ENCODE measurements at places on chromosomes 5 and 9.

DNA sequence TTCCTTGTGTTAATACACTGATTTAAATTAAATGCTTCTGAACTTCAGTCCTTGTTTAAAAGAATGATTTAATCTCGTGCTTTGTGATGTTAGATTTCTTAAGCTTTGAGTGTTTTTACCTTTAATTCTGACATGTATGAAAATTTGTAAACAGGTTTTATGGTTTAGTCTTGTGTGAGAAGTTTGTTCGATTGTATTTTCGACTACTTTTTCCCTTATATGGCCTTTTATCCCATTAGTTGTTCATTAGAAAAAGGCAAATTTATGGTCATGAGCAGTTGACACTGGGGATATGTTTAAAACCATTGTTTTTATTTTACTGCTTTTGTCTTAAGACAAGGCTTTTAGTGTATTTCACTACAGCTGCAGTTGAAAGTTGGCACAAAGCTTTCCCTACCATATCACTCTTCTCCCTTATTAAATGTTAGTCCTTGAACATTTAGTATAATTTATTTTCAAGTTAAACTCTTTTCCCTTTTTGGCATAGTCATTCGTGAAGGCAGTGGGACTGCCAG is 3.3 kb downstream of the UBE2R2 start:
- DNase-seq, result no peak

- no peak for DNase-seq
Observed at GRCh38 chr9:133823189-133824105, 85.3 kb upstream of the SARDH start.

DNA sequence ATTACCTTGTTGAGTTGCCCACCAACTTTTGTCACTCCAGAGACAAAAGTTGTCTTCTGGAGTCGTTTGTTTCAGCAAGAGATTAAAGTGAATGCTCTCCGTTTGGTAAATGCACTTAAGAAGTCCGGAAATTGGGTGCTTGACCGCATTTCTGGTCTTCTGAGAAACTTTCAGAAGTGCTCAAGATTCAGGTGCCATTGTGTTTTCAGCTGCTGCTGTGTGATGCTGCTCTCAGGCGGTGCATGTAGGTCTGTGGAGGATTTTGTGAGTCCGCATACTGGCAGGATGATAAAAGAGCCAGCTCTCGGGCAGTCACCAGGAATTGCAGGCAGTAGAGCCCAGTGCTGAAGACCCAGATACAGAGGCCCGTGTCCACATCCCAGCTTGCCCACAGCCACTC is 5.9 kb upstream of the NFIL3 start:
- no peak for DNase-seq

DNA sequence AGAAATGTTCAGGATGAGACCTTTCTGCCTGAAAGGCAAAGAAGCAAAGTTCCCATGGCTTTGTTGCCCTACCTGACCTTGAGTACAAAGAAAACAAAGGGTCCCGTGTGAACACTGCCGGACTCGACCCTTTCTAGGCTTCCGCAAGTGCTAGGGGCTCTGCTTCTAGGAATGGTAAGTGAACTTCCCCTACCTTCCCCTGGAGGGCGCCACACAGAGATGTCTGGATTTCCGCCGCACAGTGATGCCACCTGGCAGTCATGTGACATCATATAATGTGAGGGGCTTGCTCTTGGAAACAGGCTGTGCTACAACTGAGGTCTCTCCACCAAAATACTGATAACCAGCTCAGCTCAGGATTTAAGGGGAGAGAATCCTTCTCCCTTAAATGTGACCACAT is 56.6 kb downstream of the HSD17B3 start:
- DNase-seq, result no peak

- no peak for DNase-seq
Observed at GRCh38 chr5:115979201-115980041, 17.1 kb downstream of the LVRN start.

DNA sequence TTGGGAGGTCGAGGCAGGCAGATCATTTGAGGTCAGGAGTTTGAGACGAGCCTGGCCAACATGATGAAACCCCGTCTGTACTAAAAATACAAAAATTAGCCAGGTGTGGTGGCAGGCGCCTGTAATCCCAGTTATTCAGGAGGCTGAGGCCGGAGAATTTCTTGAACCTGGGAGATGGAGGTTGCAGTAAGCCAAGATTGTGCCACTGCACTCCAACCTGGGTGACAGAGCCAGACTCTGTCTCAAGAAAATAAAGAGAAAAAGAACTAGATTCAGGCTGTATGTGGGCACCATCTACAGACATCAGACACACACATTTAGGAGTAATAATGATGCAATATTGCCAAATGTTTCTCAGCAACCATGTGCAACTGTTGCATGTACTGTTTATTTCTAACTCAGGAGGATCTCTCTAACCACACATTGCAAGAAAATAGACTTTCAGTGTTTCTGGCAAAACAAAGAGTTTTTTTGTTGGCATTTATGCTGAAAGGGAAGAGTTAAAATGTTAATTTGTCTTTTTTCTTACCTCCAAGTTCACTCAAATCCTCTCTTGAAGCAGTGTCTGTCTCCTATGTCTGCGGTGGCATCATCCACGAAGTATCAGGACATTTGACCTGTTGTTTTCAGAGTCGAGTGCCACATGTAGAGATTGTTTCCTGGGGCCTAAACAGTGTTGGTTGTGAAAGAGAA is 5.1 kb upstream of the ORM1 start:
- DNase-seq, result no peak

- peak; percentile 8 for DNase-seq
Observed at GRCh38 chr9:131657037-131657377, 82.9 kb downstream of the RAPGEF1 start.

DNA sequence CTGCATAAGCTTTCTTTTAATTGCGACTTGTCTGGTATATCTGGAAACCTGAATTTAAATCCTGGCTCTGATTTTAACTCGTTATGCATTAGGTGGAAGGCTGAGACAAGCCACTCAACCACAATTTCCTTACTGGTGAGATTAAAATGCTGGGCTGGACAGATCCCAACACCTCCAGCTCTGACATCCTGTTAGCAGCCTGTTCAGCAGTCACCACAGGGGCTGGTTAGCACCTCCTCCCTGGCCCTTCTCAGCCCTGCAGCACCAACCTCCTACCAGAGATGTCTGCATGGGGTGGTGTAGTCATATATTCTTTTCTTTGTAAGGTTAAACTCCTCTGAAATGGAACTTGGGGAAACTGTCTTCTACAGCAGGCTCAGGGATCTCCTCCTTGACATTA is 156.5 kb upstream of the NFIL3 start:
- no peak for DNase-seq

DNA sequence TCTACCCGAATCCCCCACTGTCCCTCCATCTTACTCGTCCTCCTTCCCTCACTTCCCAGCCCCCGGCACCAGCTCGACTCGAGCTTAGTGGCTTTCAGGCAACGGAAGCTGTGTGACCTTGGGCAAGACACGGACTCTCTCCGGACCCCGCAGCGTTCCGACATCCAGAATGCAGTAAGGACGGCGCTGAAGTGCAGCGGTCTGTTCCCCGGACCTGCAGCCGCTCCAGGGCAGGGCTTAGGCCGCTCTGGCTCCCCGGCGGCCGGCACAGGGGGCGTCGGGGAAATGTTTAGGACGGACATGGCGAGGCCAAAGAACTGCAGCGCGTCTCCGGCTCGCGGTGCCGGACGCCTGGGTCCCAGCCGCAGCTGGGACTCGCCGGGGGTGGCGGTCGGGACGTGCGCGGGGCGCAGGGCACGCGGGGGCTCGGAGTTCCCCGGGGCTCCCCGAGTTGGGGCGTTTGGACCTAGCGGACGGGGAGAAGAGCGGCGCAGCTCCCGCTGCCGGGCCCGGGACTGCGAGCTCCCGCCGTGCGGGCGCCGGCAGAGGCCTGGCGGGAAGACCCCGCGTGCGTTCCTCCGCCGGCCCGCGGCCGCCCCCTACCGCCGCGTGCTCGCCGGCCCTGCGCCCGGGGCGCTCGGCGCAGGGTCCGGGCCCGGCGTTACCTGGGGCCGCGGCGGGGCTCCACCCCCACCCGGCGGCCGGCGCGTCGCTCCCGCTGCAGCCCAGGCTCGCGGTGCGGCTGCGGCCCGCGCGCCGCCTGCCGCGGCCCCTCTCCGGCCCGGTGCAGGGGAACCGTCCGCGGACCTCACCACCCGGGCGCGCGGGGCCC is 5.6 kb upstream of the RNF44 start:
- peak; percentile 22 for DNase-seq
